ENCODE measurements at places on chromosomes 6 and 20.

DNA sequence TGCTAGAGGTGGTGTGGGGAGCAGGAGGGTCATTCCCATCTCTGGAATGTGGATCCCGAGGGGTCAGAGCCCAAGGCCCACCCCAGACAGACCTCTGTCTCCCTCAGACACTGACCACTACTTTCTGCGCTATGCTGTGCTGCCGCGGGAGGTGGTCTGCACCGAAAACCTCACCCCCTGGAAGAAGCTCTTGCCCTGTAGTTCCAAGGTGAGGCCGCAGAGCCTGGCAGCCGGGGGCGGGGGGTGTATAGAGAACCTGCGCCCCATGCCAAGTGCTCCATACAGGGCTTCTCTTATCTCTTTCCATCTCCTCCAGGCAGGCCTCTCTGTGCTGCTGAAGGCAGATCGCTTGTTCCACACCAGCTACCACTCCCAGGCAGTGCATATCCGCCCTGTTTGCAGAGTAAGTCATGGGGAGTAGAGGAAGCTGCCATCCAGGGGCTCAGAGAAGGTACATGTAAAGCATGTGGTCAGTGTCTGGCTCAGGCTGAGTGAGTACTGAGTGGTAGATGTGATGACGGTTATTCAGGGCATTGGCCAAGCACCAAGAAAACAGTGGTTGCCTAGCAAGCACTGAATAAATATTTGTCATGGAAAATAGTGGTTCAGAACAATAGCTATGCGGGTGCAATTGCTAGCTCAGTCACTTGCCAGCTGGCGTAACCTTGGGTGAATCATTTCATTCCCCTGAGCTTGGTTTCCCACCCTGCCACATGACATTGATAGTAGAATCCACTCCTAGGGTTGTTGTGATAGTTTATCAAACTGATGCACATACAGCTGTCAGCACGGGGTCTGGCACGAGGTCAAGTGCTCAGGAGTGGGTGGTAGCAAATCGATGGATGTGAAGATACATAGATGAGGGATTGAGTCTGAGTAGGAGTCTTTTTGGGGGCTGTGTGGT is 3.5 kb downstream of the PIGT start:
- DNase-seq: no peak

- DNase-seq: no peak
Measured at GRCh38 chr20:54263116-54263690, 55.3 kb downstream of the PFDN4 start.

DNA sequence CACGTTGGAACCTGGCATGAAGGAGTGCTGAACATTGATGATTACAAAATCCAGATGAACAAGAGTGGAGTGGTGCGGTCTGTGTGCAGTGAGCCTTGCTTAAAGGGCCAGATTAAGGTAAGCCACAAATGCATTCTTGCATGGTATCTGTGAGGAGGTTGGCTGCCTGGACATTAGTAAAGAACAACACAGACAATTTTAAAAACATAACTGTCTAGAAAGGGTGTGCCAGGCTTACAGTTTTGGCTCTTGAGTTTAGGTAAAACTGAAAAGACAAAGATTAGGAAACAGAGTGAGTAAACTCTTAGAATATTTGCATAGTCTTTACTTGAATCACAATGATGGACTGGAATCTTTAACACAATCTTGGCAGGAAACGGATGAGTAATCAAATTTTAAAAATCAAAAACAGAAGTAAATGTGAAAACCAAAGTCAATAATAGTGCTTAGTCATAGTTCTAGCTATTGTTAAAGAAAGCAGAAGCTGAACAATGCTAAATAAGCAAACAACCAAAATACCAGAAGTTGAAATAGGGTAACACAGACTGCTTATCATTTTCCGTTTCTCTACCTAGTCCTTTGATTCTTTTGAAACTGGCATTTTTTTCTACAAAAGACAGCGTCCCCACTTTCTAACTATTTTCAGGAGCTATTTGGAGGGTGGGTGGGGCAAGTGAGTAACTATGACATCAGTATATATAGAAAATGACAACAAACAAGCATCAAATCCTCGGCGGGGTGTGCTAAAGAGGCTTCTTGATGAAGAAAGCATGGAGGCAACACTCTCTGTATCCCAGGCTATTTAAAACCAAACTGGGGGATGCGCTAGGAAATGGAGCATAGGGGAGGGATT is 185.8 kb upstream of the RAB32 start:
- DNase-seq: peak; percentile 18

GRCh38 chr6:1622220-1622850 is 12.6 kb downstream of the FOXC1 start:
- DNase-seq: no peak

DNA sequence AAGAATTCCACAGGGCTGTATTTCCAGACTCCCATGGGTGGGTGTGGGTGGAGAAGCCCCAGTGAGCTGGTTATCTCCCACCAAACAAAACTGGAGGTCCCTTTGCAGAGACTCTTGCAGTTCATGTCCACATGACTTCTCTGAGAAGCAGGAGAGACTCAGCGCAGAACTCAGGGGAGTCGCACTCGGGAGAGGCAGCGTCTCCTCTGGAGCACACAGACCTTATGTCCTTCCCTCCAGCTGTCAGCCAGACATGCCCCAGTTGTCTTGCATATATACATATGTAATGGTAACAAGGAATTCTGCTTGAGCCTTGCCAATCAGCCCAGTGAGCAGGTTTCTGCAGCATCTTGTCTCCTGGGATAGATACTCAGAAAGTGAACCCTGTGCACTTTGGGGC is 23.8 kb downstream of the MYT1 start:
- no peak for DNase-seq

GRCh38 chr6:33772902-33773472 is 15.9 kb downstream of the LEMD2 start:
- DNase-seq: no peak

- DNase-seq: no peak
Measured at GRCh38 chr20:14924433-14924832, 587.0 kb upstream of the FLRT3 start.

GRCh38 chr6:63904650-63905248 is 269.1 kb downstream of the PHF3 start:
- peak; percentile 7 for DNase-seq

DNA sequence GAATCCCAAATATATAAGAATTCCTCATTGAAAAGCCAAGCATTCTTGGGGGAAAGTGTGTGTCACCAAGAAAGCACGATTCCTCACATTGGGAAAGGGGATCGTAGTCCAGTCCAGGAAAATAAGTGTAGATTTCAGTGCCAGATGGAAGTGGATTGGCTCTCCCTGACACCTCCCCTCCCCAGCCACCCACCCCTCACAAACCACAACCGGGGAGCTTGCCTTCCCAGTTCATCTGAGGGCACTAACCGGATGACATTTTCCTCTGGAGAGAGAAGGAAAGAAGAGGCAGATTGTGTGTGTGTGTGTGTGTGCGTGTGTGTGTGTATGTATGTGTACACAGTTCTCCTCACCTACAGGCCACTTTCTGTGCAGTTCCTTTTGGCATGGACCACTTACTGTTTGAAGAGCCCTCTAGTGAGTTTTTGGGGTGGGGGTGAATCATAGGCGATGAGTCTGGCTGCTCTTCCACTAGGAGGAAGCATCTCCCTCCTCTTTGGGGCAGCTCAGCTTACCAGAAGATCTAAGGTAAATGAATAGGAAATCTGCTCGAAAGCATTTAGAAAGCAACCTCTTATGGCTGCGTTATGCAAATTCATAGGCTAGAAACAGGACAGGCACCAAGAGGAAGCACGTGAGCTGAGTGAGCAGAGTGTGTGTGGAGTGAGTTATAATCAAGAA is 20.8 kb downstream of the DAAM2 start:
- peak; percentile 4 for DNase-seq

DNA sequence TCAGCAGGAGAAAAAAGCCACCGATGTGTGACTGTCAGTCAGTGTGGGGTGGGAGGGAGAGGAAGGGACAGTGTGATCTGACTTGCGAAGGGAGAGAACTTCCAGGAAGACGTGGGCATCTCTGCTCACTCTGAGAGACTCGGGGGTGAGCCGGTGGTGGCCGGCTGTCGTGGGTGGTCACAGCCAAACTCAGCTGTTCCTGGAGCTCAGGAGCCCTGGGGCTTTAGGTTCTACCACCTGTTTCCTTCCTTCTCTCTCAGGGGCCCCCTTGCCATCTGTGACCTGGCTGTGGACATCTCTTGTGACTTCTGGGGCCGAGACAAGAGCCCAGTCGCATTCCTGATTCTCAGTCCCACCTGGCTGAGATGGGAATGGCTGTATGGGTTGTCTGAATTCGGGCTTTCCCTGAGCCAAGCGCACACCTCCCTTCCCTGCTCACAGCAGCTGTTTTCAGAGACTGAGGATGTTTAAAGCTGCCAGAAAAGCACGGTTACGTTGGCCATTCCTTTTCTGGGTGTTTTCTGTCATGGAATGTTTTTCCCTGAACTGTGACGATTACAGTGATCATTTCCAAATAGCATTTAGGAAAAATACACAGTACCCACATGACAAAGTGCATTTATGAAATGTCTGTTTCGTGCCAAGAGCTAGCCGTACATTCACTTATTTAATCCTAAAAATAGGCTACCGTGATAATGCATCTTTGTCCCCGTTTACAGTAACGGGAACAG is 36.5 kb downstream of the SYNJ2 start:
- DNase-seq: no peak

DNA sequence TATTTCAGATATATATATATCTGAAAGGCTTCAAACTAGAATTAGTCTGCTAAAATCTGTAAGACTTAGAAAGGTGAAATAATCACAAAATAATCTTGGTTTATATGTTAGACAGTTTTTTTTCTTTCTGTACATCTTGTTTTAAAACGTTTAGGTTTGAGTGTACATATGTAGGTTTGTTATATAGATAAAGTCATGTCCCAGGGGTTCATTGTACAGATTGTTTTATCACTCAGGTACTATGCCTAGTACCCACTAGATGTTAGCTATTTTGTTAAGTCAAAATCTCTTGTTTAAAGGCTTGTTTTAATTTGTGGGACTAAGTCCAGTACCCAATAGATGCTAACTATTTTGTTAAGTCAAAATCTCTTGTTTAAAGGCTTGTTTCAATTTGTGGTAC is 1339.0 kb upstream of the CITED2 start:
- no peak for DNase-seq

GRCh38 chr6:150057501-150057951 is 11.4 kb downstream of the ULBP3 start:
- no peak for DNase-seq

GRCh38 chr20:31494131-31494530 is 19.0 kb downstream of the REM1 start:
- DNase-seq: peak; percentile 60

DNA sequence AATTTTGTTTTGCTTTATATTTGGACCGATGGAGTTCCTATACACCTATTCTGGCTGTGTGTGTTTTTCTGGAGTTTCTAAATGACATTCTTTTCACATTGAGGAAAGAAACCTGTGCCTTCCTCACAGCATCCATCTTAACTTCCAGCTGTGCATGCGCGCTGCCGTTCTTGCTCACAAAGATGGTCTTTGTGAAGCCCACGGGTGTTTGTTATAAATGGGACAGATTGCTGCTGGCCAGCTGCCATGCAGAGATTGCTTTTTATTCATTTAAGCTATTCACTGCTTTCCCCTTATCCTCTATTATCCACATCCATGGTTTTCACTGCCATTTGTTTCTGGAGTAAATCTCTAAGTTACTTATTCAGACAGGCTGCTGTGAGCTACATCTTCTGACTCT is 54.2 kb downstream of the SYNDIG1 start:
- no peak for DNase-seq

GRCh38 chr6:108078191-108078590 is 3.6 kb upstream of the OSTM1 start:
- no peak for DNase-seq

- DNase-seq: peak; percentile 43
Measured at GRCh38 chr6:105993341-105994117, 92.6 kb upstream of the PRDM1 start.

DNA sequence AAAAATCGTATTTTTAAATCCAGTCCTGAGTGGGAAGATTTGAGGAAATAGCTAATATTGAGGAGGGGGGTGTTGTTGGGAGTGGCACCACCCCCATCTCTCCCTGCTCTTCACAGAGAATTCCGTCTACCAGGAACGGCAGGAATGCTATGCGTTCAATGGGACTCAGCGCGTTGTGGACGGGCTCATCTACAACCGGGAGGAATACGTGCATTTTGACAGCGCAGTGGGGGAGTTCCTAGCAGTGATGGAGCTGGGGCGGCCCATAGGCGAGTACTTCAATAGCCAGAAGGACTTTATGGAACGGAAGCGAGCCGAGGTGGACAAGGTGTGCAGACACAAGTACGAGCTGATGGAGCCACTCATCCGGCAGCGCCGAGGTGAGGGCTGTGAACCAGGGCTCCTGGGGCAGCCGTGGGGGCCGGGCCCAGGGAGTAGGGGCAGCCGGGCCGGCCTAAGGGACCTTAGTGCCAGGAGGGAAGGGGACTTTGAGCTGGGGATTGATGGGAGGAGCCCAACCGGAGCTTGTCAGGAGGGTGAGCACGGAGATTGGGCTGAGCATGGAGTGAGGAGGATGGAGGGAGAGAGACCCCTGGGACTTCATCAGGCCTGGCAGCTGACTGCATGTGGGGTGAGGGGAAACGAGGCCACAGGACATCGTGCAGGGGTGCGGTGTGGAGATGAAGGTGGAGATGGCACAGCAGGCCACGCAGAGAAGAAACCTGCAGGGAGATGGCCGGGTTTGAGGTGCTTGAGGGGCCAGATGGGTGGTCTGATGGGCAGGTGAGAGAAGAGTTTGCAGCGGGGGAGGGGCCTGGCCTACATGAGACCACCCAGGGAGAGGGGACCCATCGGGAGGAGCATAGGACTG is 41.3 kb downstream of the HLA-DPB1 start:
- DNase-seq: no peak

DNA sequence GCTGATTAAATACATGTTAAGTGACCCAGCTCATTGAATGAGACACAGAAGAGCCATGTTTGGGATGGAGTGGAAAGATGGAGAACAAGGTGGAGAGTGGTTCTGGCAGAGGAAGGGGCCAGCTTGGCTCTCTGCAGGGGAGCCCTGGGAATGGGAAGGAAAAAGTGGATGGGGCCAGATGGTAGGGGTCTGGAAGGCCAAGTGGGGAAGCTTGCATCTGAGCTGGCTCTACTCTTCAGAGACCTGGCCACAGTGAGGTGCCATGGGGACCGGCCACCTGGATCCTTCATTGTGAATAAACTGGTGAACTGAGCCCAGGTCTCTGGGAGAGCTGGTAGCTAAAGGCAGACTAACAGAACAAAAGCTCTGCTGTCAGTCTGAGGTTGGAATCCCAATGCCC is 48.9 kb upstream of the SIRPA start:
- no peak for DNase-seq

GRCh38 chr20:2713285-2713684 is 20.7 kb downstream of the EBF4 start:
- peak; percentile 32 for DNase-seq

Measured in RPMI8226 (cell line).